Esophagus squamous epithelium (tissue), 5 donors: ENCODE measurements at places on chromosomes 11 and 22.

DNA sequence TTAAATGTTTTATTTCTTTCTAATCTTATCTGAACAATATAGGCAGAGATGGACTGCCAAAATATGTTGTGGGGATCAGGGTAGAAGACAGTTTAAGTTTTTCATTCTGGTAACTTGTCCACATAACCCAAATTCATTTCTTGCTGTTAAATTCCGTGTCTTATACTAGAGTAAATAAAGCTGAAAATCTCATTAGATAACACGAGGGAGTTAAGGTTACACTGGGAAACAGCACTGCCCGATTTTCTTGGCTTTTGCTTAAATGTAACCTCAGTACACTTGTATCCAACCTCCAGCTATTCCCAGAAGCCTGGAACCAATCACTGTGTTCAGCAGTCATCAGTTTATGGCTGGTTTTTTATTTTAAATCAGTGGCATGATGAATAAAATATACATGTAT, 48.2 kb downstream of the MICAL3 start:
- no peak overlapping the region for H3K4me3 ChIP-seq
- no peak for DNase-seq
- H3K36me3 ChIP-seq, result no peaks in the 10 kb centered on the region
- H3K27ac ChIP-seq, result no peak overlapping the region

DNA sequence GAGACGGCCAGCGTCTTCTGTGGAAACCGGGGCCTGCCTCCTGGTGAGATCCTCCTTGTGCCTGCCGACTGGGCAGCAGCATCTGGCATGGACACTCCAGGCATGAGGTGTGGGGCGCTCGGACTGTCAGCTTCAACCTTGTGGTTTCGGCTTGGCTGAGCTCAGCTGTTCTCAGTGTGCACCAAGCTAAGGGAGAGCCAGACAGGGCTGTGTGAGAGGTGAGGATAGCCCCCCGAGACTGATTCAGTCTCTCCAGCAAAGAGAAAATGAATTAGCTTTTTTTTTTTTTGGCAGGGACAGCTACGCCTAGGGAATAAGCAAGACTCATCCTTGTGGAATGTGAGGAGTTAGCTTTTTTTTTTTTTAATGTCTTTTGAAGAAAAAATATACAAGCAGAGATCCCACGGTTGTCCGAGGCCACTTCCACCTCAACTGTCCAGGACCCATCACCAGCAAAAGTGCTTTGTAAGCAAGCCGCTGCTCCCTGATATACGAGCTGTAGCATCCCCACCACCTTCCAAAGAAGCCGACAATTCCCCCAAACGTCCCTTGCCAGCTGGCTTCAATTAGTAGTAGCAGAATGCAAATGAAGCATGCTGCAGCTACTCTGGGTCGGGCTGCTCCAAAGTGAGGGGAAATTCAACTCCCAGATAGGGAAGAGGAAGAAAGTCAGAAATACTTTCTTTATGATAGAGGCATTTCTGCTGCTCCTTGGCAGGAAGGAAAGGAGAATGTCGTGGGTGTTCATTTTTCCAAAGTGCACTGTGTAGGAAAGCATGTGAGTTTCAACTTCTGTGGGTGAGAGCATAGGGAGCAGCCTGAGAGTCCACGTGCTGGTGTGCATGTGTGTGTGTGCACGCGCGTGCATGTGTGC, 9.7 kb upstream of the THY1 start:
- peaks cover 12% of the 10 kb centered on the region for H3K4me1 ChIP-seq
- H3K27me3 ChIP-seq, result peaks cover 34% of the 10 kb centered on the region
- H3K36me3 ChIP-seq, result no peaks in the 10 kb centered on the region
- no peak overlapping the region for H3K4me3 ChIP-seq
- no peak for DNase-seq

DNA sequence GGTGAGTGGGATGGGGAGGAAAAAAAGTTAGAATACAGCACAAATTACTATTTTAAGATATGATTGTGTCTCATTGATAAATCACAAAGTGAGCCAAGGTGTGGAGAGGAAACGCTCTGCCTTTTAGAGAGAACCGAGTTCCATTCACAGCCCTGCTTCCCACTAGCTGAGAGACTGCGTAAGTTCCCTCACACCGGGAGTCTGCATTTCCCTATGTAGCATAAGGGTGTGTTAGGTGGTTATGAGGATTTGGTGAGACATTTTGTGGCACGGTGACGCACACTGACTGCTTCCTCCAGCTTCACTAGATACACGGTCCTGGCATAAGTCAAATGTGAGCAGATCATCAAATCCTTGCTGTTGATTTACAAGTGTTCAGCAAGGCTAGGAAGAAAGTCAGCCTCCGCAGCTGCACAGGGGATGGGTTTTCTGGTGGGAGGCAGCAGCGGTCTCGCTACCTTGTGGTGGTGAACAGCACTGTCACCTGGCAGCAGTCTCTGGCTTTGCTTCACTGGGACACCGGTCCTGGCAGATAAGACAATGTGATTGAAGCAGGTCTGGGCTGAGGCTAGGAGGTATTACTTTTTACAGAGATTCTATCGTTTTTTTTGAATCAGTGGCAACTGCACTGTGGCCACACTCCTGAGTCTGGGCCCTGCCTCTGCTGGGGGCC, 312.2 kb upstream of the B3GAT1 start:
- DNase-seq, result no peak
- H3K4me1 ChIP-seq, result no peaks in the 10 kb centered on the region
- no peaks in the 10 kb centered on the region for H3K36me3 ChIP-seq
- no peak overlapping the region for H3K4me3 ChIP-seq
- H3K27me3 ChIP-seq, result no peaks in the 10 kb centered on the region

DNA sequence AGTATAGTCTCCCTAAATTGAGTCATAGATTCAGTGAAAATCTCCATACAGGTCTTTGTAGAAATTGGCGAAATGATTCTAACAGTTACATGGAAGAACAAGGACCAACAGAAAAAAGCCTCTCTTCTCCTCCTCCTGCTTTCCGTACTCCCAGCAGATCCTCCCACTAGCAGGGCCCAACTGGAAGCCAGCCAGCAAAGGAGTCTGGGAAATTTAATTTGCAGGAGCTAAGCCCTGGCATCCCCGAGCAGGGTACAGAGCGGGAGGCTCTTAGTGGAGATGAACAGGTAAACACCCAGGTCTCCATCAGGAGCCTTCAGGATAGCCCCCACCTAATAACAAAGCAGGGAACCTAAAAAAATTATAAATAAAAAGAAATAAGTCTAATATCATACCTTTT, 1473.8 kb downstream of the TBC1D22A start:
- no peaks in the 10 kb centered on the region for H3K27me3 ChIP-seq
- DNase-seq, result no peak
- H3K27ac ChIP-seq, result no peak overlapping the region
- H3K36me3 ChIP-seq, result no peaks in the 10 kb centered on the region
- no peaks in the 10 kb centered on the region for H3K4me1 ChIP-seq

DNA sequence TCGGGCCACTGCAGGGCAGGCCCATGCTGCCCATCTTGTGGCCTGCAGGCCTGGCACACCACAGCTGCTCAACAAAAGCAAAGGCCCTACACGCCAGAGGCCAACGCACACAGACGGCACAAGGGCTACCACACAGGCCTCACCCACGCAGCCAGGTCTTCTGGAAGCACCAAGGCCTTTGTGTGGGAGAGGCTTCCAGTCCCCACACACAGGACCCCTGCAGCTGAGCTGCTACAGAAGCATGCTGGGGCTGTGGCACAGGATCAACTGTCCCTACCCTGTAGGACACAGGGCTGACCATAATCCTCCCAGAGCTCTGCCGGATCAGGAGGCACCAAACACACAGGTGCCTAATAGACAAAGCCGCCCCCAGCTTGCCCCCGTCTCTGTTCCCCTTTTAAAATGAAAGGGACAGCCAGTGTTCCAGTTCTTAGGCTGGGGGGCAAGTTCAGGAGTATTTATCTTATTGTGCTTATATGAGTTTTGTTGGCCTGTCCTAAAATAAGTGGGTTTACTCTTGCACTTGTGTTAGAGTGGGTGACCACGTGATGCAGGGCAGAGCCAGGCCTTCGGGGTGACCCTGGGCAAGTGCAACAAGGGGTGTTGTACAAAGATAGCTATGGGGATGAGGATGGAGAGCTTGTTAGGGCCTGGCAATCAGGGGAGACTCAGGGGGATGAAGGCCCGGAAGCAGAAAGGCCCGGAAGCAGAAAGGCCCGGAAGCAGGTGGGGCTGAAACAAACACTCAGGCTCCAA, 5.4 kb downstream of the TTLL12 start:
- H3K27ac ChIP-seq, result no peak overlapping the region
- H3K27me3 ChIP-seq, result no peaks in the 10 kb centered on the region
- no peak overlapping the region for H3K4me3 ChIP-seq
- H3K4me1 ChIP-seq, result peaks cover 41% of the 10 kb centered on the region
- peaks cover 68% of the 10 kb centered on the region for H3K36me3 ChIP-seq
- no peak for DNase-seq

DNA sequence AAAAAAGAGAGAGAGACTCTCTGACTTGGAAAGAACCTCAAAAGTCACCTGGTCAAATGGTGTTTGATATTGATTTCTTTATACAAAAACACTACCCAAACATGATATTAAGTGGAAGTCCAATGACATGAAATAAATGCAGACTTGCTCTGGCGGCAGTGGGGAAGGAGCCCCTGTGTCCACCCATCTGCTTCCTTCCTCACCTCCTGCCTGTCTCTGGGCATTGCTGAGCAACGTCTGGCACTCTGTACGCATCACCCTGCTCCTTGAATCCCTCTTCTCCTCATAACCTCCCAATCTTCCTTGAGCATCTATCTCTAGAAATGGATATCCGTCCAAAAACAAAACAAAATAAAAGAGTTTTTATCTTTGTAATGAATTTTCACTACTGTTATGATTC, 39.9 kb upstream of the GRAMD1B start:
- no peak overlapping the region for H3K4me3 ChIP-seq
- DNase-seq, result no peak
- no peaks in the 10 kb centered on the region for H3K36me3 ChIP-seq
- peaks cover 8% of the 10 kb centered on the region for H3K27me3 ChIP-seq
- H3K27ac ChIP-seq, result no peak overlapping the region
- H3K4me1 ChIP-seq, result no peaks in the 10 kb centered on the region

DNA sequence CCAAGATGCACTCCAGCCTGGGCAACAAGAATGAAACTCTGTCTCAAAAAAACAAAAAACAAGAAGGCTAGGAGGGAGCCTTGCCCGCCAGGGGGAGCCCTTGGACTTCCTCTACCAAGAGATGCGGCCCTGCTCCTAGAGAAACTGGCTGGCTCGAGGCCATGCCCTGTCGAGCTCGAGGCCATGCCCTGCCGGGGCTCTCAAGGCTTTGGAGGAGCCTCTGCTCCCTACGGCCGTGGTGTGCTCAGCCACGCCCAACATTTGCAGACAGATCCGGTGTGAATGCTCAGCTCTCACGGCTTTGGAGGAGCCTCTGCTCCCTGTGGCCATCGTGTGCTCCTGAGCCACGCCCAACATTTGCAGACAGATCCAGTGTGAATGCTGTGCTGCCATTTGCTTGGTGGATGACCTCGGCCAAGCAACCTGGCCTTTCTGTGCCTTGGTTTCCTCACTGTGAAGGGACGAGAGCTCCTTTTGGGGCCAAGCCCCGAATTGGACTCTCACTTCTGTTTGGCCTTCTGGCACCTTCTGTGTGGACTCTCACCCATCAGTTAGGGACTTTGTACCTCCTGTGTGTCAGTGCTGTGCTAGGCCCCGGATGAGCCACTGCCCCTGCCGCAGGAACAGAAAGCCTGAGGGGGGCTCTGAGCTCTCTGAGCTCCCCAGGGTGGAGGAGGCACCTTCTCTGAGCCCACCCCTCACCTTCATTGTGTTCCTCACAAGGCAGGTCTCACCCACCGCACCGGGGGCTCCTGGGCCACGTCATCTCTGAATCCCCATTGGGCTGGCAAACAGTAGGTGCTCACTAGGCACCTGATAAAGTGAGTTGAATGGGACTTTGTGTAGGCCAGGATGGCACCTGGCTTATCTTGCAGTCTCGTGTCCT, 14.1 kb downstream of the C11orf24 start:
- H3K4me3 ChIP-seq, result no peak overlapping the region
- peak; percentile 46 for DNase-seq
- H3K4me1 ChIP-seq, result peaks cover 18% of the 10 kb centered on the region
- H3K27ac ChIP-seq, result no peak overlapping the region
- peaks cover 27% of the 10 kb centered on the region for H3K36me3 ChIP-seq

DNA sequence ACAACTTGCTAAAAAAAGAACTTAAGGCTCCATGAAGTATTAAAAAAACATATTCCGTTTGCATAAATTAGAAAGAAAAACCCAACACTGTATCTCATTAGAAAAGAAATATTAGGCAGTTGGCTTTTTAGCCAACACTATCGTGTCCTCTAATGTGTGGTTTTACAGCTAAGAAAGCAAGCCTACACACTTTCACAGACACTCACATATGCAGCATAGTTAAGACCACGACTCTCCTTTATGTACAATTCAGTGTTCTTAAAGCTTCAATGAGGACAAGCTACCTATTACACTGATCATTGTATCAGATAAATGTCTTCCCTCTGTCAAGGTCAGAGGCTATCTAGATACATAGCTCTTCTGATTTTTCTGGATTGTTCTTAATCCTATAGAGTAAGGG, 80.1 kb downstream of the PICALM start:
- H3K4me3 ChIP-seq, result no peak overlapping the region
- no peak for DNase-seq
- H3K4me1 ChIP-seq, result no peaks in the 10 kb centered on the region
- no peaks in the 10 kb centered on the region for H3K36me3 ChIP-seq

DNA sequence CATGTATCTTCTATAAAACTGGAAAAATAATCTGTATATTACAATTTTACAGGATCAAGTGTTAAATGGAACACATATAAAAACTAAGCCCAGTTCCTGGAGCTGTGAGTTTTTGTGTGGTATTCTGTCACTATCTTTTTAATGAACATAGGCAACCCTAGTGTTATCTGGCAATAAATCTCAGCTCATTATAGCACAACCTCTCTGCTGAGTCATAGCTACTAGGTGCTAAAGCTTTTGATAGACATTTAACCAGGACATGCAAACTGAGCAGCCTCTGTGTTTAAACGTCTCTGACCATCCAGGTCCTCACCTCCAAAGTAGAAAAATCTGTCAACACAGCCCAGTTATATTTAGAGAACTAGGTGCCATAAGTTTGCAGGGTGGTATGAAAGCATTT, 91.0 kb upstream of the CARD18 start:
- H3K27me3 ChIP-seq, result no peaks in the 10 kb centered on the region
- H3K36me3 ChIP-seq, result no peaks in the 10 kb centered on the region
- H3K4me3 ChIP-seq, result no peak overlapping the region
- DNase-seq, result no peak
- no peaks in the 10 kb centered on the region for H3K4me1 ChIP-seq

GRCh38 chr11:66142370-66143263, 72.5 kb downstream of the PACS1 start:
- H3K4me1 ChIP-seq, result no peaks in the 10 kb centered on the region
- no peaks in the 10 kb centered on the region for H3K27me3 ChIP-seq
- H3K36me3 ChIP-seq, result no peaks in the 10 kb centered on the region
- DNase-seq, result no peak

- H3K36me3 ChIP-seq, result no peaks in the 10 kb centered on the region
- H3K27me3 ChIP-seq, result no peaks in the 10 kb centered on the region
- DNase-seq, result no peak
- no peak overlapping the region for H3K27ac ChIP-seq
- no peak overlapping the region for H3K4me3 ChIP-seq
Measured at GRCh38 chr11:121134741-121135312, 33.8 kb downstream of the TECTA start.
